ENCODE measurements at places on chromosomes 3 and 15.

GRCh38 chr3:178181784-178182183, 354.5 kb upstream of the KCNMB2 start:
- DNase-seq = no peak

DNA sequence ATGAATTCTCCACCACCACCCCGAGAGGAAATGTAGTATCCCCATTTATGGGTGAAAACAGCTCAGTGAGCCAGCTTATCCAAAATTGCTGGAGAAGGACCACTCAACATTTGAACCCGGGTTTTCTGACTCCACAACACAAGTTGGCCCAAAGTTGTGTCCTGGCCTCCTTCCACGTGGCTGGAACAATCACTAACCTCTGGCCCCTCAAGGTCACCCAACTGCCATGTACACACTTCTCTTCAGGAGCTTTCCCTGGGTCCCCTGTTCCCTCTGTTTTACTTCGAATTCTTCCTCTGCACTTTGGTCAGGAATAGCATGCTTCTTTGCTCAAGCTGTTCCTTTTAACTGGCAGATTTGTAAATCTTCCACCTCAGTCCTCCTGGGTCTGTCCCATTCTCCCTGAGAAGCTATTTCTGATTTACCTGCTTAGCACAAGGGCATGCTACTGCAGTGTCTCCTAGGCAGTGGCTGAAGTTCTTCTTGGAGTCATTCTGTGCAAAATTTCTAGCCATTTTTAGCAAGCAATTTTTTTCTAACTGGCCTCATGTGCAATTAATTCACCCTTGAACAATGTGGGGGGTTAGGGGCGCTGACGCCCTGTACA, 39.2 kb downstream of the TRIM71 start:
- no peak for DNase-seq

DNA sequence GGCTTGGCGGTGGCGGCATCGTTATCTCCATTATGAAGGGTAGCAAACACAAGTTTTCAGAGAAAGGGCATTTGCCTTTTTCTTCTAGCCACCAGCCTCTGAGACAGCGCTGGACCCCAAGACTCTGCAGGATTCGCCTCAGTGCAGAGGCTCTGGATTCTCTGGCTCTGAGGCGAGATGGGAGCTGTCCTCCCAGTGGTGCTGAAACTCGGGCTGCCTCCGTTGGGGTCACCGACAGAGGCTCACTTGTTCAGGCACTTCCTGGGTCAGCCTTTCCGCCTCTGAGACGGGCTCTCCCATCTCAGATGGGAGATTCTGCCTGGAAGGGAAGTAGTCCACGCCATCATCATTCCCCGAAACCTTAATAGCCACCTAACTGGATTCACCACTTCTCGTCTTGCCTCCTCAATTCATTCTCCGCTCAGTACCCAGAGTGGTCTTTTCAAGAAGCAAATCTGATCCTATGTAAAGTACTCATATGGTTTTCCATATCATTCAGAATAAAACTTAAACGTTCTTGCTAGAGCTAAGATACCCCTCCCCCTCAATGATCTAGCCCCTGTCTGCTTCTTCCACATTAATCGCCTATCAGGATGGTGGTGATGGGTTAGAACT, 76.9 kb downstream of the RHCG start:
- peak; percentile 24 for DNase-seq

DNA sequence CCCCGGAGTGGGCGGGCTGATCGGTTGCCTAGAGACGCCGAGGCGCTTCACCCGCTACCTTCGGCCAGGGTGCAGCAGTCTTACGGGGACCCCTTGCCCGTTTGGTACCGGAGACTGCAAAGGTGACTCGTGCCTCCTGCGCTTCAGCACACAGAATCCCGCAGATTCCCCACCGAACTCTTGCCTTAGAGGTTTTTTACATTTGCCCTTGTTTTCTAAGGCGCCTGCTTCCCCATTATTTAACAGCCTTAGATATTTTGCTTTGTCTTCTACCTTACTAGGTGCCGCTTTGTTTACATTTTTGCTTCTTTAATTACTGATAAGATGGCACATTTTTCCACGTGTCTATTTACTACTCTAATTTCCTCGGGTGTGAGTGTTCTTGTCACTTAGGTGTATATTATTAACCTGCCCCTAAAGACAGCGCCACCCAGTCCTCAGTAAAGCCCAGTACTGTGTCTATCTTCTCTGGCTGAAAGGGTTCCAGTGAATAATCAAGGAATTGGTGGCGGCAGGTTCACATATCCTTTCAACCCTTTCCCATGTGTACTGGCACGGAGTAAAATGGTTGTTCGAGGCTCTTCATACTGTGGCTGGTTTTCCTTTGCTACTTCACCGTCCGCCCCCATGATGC, 573 bp upstream of the CEP152 start:
- no peak for DNase-seq

GRCh38 chr3:148962513-148962912, 28.8 kb upstream of the GYG1 start:
- DNase-seq = no peak

- DNase-seq = no peak
Observed at GRCh38 chr3:126118591-126118990, 34.7 kb upstream of the SLC41A3 start.

DNA sequence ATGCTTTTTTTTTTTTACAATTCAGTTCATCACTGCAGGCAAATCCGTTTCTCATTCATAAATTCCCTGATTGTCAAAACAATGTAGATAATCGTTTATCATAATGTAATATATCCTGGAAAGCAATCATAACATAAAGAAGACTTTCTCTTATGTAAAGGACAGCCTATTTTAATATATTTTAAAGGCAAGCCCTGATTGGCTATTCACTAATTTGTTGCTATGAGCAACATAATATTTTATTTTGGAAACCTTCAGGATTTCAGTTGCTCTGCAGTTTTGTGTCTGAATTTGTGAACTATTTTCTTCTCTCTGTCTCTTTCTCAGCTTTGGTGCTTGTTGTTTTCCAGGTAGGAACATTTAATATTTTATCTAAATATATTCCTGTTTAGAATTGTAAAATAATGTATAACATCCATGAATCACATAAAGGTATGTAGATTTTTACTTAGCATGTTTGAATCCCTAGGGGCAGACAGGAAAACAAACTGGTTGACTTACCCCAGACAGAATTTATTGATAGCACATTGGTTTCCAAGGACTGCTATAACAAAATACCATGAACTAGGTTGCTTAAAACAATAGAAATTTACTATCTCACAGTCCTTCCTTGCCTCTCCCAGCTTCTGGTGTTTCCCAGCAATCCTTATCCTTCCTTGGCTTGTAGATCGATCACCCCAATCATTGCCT, 253.5 kb downstream of the CDIN1 start:
- DNase-seq = no peak

- DNase-seq = no peak
Observed at GRCh38 chr3:28905798-28906197, 375.1 kb upstream of the RBMS3 start.

DNA sequence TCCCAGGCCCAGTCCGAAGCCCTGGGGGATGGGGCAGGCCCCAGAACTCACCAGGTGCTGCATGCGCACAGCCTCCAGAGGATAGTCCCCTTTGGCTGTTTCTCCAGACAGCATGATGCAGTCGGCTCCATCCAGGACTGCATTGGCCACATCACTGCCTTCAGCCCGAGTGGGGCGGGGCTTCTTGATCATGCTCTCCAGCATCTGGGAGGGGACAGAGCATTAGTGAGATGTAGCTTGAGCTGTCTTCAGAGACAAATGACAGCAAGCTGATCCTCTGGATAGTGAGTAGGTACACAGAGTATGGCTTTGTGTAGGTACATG, 9.1 kb upstream of the GRAMD2A start:
- no peak for DNase-seq

GRCh38 chr3:147404000-147404799, 2.1 kb downstream of the ZIC4 start:
- DNase-seq = no peak

- no peak for DNase-seq
Observed at GRCh38 chr15:59257140-59257539, 50.5 kb downstream of the LDHAL6B start.

GRCh38 chr3:176767385-176767784, 429.9 kb downstream of the TBL1XR1 start:
- DNase-seq = no peak

- DNase-seq = no peak
Observed at GRCh38 chr3:40451551-40451950, 5.6 kb upstream of the RPL14 start.

DNA sequence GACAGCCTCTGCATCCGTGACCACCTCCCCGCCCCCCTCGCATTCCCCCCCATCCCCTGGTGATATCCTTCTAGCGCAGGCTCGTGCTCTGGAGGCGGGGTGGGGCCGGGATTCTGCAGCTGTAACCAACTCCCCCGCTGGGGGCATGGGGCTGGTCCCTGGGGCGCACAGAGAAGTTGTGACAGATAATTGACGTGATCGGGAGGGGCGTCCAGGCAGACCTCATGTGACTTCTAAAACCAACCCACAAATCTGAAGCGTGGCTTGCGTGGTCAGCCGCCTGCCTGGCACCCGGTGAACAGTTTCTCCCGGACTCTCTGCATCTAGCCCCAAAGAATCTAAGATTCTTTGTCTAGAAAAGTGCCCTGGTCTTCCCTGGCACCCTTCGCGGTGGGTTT, 100.6 kb upstream of the IGF1R start:
- no peak for DNase-seq

DNA sequence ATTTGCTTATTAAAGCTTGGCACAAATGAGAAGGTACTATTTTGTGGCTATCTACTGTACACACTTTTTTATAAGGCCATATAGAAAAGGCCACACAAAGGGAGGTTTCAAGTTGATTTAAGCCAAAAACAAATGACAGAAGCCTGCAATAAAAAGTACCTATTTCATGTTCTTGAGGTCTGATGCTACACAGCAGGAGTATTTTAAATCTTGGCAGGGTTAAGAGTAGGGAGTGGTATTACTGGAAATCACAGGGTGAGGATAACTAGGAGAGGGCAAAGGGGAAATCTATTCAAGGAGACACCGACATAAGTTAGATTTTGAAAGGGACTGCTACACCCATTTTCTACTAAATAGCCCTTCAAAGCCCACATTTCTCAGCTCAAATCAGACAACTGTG, 146.2 kb downstream of the GREM1 start:
- DNase-seq = no peak

GRCh38 chr3:13840456-13840855, 39.4 kb downstream of the WNT7A start:
- DNase-seq = no peak

DNA sequence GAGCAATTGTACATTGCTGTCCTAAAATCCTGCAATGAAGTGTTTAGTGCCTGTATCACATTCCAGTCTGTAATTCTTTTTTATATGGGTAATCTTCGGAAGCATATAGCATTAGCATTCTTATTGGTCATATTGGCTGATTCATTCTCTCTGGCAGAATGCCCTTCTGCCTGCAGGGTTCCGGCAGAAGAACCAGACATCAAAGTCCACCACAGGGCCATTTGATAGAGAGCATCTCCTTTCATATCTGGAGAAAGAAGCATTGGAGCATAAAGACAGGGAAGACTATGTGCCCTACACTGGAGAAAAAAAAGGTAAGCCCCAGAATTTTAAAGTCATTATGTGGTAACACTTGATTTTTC, 39.6 kb downstream of the TMOD3 start:
- DNase-seq = no peak

DNA sequence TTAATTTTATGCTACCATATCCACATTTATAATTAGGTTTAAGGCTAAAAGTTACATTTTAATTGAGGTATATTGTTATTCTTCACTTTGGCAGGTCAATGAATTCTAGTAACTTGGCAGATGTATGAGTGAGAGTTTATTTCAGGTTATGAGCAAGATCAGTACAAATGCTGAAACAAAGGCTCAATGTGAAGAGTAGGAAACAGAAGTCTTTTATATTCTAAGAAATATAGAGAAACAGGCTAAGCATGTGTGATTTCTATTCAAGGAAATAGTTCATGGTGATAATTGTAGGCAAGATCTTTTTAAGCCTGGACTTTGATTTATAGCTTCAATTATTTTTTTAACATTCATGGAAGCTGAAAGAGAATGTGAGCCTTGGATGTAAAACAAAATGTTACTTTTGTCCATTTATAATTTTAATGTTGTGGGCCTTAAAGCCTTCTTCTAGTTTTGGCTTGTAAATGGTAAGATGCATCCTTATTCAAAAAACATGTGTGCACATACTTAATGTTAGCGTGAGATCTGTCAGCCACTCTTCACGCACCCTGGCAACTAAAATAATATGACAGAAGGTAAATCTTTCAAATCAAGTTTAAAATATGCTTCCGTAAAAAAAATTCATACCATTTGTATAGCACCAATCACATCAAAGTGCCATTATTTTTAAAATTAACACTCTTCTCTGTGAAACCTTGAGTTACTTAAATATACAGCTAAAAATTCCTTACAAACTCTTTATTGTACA, 22.8 kb upstream of the OSTN start:
- no peak for DNase-seq

DNA sequence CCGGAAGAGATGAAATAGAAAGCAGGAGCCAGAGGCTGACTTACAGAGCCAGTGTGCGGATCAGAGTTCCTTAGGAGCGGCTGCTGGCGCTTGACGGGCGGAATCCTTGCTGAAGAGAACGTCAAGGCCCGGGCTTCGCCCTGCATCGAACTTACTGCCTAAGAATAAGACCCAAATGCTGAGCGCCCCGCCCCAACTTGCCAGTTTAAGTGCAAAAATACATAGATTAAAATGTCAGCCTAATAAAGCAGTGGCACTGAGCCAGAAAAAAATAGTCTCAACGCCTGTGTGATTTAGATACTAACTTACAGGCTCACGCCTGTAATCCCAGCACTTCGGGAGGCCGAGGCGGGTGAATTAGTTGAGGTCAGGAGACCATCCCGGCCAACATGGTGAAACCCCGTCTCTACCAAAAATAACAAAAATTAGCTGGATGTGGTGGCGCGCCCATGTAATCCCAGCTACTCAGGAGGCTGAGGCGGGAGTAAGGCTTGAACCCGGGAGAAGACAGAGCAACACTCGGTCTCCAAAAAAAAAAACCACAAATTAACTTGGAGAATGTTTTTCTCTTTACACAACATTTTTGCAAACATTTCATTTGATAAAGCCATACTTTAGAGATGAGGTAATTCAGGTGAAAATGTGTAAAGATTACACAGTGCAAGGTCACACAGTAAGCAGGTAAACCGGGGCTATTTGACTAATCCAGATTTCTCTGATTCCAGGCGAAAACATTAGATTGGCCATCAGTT, 1.2 kb upstream of the UBP1 start:
- DNase-seq = peak; percentile 53

GRCh38 chr3:12495749-12496452, 11.6 kb downstream of the TSEN2 start:
- no peak for DNase-seq

- no peak for DNase-seq
Observed at GRCh38 chr3:128714887-128715491, 11.0 kb upstream of the RAB7A start.

All from stimulated activated naive CD4-positive, alpha-beta T cell treated with Interleukin-2 at 50 U/mL for 16 hours (primary cell).